A549 treated with AZD2906 at 1 μM for 4 hours (cell line): ENCODE measurements at places on chromosomes 16 and 17. TPM values are rescaled to one million over a fixed set of nuclear protein-coding genes. Genes with fewer than 3 reads are reported as not detected.

Gene DHRS7C
- total RNA-seq = not detected in 5 replicates

Gene KRTAP16-1
- not detected in 5 replicates for total RNA-seq

Gene PYY
- 0.08 TPM in 1 of 5 replicates, not detected in the others for total RNA-seq

Gene SLC13A2
- 0.05 to 0.21 TPM (median 0.10 TPM) in 5 replicates for total RNA-seq

Gene ABAT
- 0.22 to 0.38 TPM (median 0.28 TPM) in 5 replicates for total RNA-seq

Gene MOSMO
- total RNA-seq = 10.1 to 15.3 TPM (median 14.3 TPM) in 5 replicates

Gene CCL2
- 5.7 to 7.7 TPM (median 5.8 TPM) in 5 replicates for total RNA-seq

Gene SMG1
- total RNA-seq = 14.4 to 21.4 TPM (median 19.2 TPM) in 5 replicates
